Stomach (tissue), 19 donors: ENCODE measurements at places on chromosomes 7 and 10. TPM values are rescaled to one million over a fixed set of nuclear protein-coding genes. Genes with fewer than 3 reads are reported as not detected.
A peak's percentile ranks its signal among the peaks of the same experiment; 100 is the strongest.

TMEM72 gene
- total RNA-seq = 1.3 TPM

ELOVL3 gene
- total RNA-seq = not detected

DNA sequence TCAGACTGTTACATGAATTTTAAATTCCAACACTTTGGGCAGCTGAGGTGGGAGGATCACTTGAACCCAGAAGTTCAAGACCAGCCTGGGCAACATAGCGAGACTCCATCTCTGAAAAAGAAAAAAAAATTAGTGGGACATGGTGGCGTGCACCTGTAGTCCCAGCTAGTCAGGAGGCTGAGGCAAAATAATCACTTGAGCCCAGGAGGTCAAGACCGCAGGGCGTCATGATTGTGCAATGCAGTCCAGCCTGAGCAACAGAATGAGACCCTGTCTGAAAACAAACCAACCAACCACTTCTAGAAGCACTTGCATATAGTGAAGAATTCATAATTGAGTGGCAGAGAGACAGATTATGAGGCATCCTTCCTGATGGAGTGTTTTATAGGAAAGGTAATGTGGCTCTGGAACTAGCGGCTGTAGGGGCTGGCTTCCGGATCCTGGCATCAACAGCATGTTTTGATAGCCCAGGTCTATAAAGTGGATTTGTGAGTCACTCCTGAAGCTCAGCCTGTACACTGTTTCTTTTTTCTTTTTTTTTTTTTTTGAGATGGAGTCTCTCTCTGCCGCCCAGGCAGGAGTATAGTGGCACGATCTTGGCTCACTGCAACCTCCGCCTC, 40.3 kb upstream of the RSBN1L start:
- no peak overlapping the region for H3K27ac ChIP-seq
- H3K4me3 ChIP-seq = no peak overlapping the region
- no peak for DNase-seq
- H3K27me3 ChIP-seq = no peaks in the 10 kb centered on the region

- H3K4me1 ChIP-seq = peaks cover 6% of the 10 kb centered on the region
- DNase-seq = no peak
- H3K36me3 ChIP-seq = no peaks in the 10 kb centered on the region
- H3K27ac ChIP-seq = no peak overlapping the region
- H3K27me3 ChIP-seq = peaks cover 10% of the 10 kb centered on the region
- H3K4me3 ChIP-seq = no peak overlapping the region
Observed at GRCh38 chr7:981793-982510, 1.0 kb upstream of the CYP2W1 start.

GRCh38 chr10:74575912-74576311, 250.5 kb upstream of the KAT6B start:
- no peak overlapping the region for H3K27ac ChIP-seq
- no peak overlapping the region for H3K4me3 ChIP-seq
- DNase-seq = no peak
- H3K4me1 ChIP-seq = no peaks in the 10 kb centered on the region

ADAMTS14 gene
- total RNA-seq = 7.3 TPM

DNA sequence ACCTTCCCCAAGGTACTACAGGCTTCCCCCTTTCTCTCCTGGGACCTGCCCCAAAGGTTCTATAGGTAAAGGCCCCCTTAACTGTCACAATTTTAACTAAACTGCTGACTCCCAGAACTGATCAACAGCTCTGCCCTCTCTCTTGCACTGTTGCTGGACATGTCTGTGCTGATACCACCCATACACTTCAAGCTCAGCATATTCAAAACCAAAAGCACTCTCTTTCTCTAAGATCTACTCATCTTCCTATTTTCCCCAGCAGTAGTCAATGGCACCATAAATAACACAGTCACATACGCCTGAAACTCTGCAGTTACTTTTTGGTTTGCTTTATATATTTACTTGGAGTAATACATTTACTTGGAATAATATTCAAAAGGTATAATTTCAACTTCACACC, 12.3 kb downstream of the OSBPL3 start:
- no peak for DNase-seq
- H3K27me3 ChIP-seq = no peaks in the 10 kb centered on the region
- no peak overlapping the region for H3K27ac ChIP-seq
- H3K36me3 ChIP-seq = no peaks in the 10 kb centered on the region
- H3K4me3 ChIP-seq = no peak overlapping the region
- no peaks in the 10 kb centered on the region for H3K4me1 ChIP-seq

GRCh38 chr7:71484380-71484779, 352.4 kb downstream of the GALNT17 start:
- DNase-seq = no peak
- no peaks in the 10 kb centered on the region for H3K4me1 ChIP-seq
- H3K27me3 ChIP-seq = no peaks in the 10 kb centered on the region
- H3K36me3 ChIP-seq = no peaks in the 10 kb centered on the region
- no peak overlapping the region for H3K27ac ChIP-seq

TYW1B gene
- total RNA-seq = 21.0 TPM

DNA sequence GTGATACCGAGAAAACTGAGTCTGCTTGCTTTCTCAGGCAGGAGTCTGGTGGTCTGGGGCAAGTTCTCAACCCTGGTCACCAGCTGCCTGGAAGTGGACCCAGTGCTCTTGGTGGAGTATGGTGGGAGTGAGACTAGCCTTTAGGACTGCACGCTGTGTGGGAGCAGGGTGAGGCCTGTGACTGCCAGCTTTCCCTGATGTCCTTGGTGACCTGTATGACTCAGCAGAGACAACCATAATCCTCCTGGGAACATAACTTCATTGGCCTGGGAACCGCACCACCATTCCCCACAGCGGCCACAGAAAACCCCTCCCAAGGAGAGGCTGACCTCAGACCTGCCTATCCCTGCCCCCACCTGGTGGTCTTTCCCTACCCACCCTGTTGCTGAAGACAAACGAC, 139.5 kb upstream of the CHRM2 start:
- H3K4me3 ChIP-seq = no peak overlapping the region
- no peaks in the 10 kb centered on the region for H3K27me3 ChIP-seq
- H3K27ac ChIP-seq = no peak overlapping the region
- H3K36me3 ChIP-seq = no peaks in the 10 kb centered on the region
- DNase-seq = no peak

- H3K27ac ChIP-seq = no peak overlapping the region
- no peaks in the 10 kb centered on the region for H3K27me3 ChIP-seq
- no peak for DNase-seq
- peaks cover 23% of the 10 kb centered on the region for H3K4me1 ChIP-seq
Observed at GRCh38 chr7:157282141-157282801, 54.5 kb upstream of the DNAJB6 start.

DNA sequence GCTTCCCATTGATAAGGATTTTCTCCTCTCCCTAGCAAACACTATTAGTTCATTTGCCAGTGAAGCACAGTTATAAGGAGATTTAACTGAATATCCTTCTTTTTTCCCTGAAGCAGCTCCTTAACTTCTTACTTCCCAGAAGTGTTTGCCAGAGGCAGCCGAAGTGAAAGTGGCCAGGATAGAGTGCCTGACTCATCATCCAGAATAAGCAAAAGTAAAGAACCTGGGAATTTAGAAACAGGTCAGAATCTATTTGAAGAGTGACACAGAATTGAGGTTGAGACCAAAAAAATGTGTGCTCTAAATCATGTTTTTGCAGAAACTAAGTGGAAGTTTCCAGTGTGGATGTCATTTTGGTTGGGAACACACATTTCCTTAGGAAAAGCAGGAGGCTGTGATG, 249.6 kb upstream of the VWC2 start:
- DNase-seq = no peak
- H3K36me3 ChIP-seq = no peaks in the 10 kb centered on the region
- no peak overlapping the region for H3K27ac ChIP-seq
- H3K4me3 ChIP-seq = no peak overlapping the region
- no peaks in the 10 kb centered on the region for H3K27me3 ChIP-seq

- no peak overlapping the region for H3K4me3 ChIP-seq
- no peaks in the 10 kb centered on the region for H3K36me3 ChIP-seq
- no peaks in the 10 kb centered on the region for H3K4me1 ChIP-seq
- H3K27me3 ChIP-seq = no peaks in the 10 kb centered on the region
- DNase-seq = no peak
Observed at GRCh38 chr7:48638041-48638440, 286.3 kb upstream of the CDC14C start.

GRCh38 chr7:77579797-77580196, 42.7 kb downstream of the PTPN12 start:
- peaks cover 61% of the 10 kb centered on the region for H3K36me3 ChIP-seq
- peaks cover 5% of the 10 kb centered on the region for H3K4me1 ChIP-seq
- no peak for DNase-seq
- no peaks in the 10 kb centered on the region for H3K27me3 ChIP-seq
- no peak overlapping the region for H3K4me3 ChIP-seq
- H3K27ac ChIP-seq = no peak overlapping the region

DNA sequence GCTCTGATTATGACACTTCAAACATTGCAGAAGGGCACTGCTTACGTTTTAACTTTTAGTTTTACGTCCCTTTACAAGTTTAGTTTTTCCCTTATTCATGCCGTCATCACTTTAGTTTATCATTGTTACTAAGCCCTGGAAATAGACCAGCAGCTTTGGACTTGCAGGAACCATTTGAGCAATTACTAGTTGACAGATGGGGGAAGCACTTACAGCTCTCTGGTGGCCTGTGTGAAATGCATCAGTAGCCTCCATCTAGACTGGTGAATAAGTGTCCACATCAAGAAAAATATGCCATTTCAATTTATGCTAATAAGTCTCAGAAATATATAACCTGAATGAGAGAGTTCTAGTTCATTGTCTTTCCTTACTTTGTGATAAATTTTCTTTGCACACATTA, 194.9 kb upstream of the GRM3 start:
- no peak for DNase-seq
- no peak overlapping the region for H3K27ac ChIP-seq
- no peaks in the 10 kb centered on the region for H3K27me3 ChIP-seq
- H3K4me3 ChIP-seq = no peak overlapping the region

NEUROG3 gene
- total RNA-seq = not detected

DNA sequence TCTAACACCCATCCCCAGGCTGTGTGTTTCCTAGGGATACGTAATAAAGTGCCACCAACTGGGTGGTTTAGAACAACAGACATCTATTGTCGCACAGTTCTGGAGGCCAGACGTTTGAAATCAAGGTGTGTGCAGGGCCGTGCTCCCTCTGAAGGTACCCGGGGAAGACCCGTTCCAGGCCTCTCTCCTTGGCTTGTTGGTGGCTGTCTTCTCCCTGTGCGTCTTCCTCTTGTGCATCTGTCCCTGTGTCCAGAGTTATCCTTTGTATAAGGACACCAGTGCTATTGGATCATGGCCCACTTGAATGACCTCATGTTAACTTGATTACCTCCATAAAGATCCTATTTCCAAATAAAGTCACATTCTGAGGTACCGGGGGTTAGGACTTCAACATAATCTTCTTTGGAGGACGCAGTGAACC, 15.6 kb downstream of the GRK5 start:
- peak overlapping the region; percentile 14 for H3K4me3 ChIP-seq
- H3K36me3 ChIP-seq = no peaks in the 10 kb centered on the region
- H3K4me1 ChIP-seq = peaks cover 55% of the 10 kb centered on the region
- H3K27me3 ChIP-seq = no peaks in the 10 kb centered on the region

DNA sequence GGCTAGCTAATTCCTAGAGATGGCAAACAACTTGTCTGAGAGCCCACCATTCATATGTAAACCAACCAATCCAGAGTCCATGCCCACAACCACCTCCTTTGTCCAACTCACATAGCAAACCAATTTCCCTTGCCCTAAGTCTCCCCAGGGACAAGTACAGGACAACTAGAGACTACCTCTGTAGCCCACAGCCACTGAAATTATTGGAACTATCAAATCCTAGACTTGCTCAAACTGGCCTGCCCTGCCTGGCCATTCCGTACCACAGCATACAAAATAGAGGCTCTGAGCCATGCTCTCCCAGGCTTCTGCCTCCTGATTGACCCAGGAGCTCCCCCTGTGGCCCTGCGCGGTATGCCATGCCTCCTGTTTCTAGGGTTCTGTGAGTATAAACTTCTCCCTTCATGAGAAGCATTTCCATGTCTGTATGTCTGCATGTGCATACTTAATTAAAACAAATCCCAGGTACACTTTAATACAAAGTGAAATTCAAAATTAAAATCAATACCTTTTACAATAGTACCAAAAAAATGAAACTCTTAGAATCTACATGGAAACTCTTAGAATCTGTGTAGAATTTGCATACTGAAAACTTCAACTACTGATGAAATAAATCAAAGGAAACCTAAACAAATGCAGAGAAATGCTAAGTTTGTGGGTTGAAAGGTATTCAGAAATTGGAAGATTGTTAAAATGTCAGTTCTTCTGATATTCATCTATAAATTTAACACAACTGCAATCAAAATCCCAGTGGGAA, 4.0 kb upstream of the HECW1 start:
- peaks cover 51% of the 10 kb centered on the region for H3K27me3 ChIP-seq
- H3K36me3 ChIP-seq = no peaks in the 10 kb centered on the region
- H3K4me1 ChIP-seq = peaks cover 18% of the 10 kb centered on the region
- H3K4me3 ChIP-seq = no peak overlapping the region
- no peak overlapping the region for H3K27ac ChIP-seq

DNA sequence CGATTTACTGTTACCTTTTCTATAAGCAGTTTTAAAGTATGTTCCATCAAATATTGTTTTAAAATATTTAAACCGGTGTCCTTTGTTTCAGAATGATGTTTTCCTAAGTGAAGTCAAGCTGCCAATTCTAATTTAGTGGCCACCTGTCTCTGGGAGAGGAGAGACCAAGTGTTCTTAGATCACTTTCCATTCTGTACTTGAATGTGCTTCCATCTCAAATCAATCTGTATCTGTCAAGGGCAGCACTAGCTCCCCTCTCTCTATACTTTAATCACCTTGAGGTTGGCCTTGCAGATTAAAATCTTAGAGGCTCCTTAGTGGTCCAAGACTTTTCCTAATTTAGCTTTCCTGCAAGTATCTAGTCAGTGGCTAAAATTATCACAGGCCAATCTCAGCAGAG, 49.6 kb downstream of the LGI1 start:
- H3K4me3 ChIP-seq = no peak overlapping the region
- no peak overlapping the region for H3K27ac ChIP-seq
- DNase-seq = no peak

TLL2 gene
- not detected for total RNA-seq

GRCh38 chr7:117986645-117987269, 113.5 kb upstream of the CTTNBP2 start:
- DNase-seq = no peak
- H3K4me3 ChIP-seq = no peak overlapping the region
- no peak overlapping the region for H3K27ac ChIP-seq

DNA sequence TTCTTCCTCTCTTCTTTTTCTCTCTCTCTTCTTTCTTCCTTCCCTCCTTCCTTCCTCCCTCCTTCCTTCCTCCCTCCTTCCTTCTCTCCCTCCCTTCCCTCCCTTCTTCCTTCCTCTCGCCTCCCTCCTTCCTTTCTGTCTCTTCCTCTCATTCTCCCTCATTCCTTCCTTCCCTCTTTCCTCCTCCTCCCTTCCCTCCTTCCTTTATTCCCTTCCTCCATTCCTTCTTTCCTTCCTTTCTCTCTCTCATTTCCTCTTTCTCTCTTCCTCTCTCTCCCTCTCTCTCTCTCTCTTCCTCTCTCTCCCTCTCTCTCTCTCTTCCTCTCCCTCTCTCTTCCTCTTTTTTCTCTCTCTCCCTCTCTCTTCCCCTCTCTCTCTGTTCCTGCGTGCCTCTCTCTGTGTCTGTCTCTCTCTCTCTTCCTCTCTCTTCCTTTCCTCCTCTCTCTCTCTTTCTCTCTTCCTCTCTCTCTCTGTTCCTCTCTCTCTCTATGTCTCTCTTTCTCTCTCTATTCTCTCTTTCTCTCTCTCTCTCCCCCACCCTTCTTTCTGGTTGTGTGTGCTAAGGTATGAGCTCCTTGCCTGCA, 80.1 kb upstream of the PFKP start:
- H3K4me1 ChIP-seq = peaks cover 16% of the 10 kb centered on the region
- H3K4me3 ChIP-seq = no peak overlapping the region
- DNase-seq = no peak
- H3K36me3 ChIP-seq = no peaks in the 10 kb centered on the region
